Right renal pelvis (tissue), 4 donors: ENCODE measurements at places on chromosomes 11 and 22. TPM values are rescaled to one million over a fixed set of nuclear protein-coding genes. Genes with fewer than 3 reads are reported as not detected.

- DNase-seq = no peak
Observed at GRCh38 chr22:26781596-26781995, 124.2 kb downstream of the MIAT start.

MRGPRE gene
- not detected for polyA plus RNA-seq

GRCh38 chr22:39482768-39483167 is 19.3 kb upstream of the MIEF1 start:
- DNase-seq = no peak

DNA sequence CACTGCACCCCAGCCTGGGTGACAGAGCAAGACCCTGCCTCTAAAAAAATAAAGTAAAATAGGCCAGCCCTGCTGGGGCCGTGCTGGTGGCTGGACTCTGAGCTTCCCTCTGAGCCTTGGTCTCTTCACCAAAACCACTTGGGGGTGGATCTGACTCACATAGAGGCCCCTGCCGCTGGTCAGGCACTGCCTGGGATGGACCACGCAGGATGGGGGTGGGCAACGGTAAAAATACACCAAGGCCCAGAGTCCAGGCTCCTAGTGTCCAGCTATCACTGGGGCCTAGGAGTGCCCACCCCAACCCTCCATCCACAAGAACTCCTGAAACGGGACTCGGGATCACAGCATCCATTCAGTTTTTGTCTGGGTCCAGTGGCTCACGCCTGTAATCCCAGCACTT is 12.3 kb upstream of the UPK3A start:
- no peak for DNase-seq

GRCh38 chr11:128938156-128938885 is 4.3 kb downstream of the TP53AIP1 start:
- no peak for DNase-seq

DNA sequence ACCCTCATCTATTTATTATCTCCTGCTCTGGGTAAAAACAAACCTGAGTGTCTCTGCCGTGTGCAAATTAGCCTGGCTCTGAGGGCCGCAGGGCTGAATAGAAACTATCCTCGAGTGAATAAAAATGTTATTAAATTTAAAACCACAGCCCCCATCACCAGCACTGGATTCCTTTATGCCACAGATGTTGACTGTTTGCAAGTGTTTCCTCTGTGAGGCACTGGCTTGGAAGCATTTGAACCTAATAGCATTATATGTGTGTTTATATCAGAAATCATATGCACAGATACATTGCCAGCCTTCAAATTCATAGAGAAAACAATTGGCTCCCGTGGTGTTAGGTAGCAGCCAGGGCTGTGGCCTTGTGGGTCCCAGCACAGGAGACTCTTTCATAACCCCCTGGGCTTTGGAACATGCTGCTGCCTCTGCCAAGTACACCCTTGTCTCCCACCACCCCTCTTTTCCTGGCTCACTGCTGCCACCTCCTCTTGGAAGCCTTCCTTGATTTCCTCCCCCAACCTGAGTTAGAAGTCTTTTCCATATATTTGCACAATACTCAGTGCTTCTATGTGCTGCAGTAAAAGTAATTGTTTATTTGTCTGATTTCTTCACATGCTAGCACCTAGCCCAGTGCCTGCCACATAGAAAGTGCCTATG is 294.4 kb downstream of the DDX10 start:
- no peak for DNase-seq

OR52B6 gene
- polyA plus RNA-seq = 0.05 TPM

DNA sequence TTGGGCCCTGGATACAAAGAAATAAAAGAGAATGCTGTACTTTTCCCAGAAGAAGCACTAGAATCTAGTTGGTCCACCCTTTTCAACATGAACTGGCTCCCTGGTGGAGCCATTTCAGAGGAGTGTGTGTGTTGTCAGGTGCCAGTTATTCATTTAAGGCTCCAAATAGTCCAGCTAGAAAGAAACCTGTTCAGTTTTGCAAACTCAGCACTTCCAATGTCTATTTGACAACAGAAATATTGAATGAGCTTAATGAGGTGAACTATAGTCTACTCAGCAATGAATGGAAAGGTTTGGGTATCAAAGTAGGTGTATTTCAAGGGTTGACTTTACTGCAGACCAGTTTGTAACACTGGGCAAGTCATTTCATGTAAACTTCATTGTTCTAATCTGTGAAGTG is 2.1 kb downstream of the OR8D1 start:
- DNase-seq = no peak

GRCh38 chr11:119094816-119095065 is 6.9 kb downstream of the DPAGT1 start:
- no peak for DNase-seq

DNA sequence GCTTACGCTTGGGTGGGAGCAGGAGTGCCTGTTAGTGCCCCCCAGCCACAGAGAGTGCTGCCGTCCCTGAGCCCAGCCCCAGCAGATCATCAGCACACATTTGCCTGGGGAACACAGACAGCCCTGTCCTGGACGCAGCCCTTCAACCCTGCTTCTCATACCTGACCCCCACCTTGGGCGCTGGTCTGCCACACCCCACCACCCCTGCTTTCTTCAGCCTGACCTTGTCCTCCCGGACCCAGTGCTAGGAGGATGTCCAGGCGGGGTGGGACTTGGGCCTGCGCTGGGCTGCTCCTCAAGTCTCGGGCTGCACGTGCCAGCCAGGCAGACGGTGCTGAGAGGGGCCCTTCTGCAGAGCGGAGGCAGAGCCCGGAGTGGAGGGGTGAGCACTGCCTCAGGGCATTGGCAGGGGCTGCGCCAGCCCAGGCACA is 119.2 kb downstream of the KCNQ1OT1 start:
- no peak for DNase-seq

GLB1L2 gene
- 22.9 TPM for polyA plus RNA-seq

OR51Q1 gene
- polyA plus RNA-seq = not detected

GRCh38 chr22:46525389-46526243 is 11.8 kb downstream of the CELSR1 start:
- no peak for DNase-seq

- DNase-seq = no peak
Observed at GRCh38 chr11:112858289-112859023, 102.8 kb upstream of the NCAM1 start.

TEX12 gene
- 0.17 TPM for polyA plus RNA-seq

DNA sequence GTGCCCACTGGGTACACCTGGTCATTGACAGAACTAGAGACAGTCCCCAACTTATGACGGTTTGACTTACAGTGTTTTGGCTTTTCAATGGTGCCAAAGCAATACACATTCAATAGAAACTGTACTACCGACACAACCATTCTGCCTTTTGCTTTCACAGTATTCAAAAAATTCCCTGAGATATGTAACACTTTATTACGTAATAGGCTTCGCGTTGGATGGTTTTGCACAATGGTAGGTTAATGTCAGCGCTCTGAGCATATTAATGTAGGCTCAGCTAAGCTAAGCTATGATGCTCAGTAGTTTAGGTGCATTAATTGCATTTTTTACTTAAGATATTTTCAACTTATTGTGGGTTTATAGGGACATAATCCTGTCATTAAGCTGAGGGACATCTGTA is 105.1 kb upstream of the B3GAT1 start:
- no peak for DNase-seq

- DNase-seq = no peak
Observed at GRCh38 chr22:26054841-26055605, 114.2 kb upstream of the SEZ6L start.

DNAL4 gene
- 36.4 TPM for polyA plus RNA-seq

SCN4B gene
- 0.93 TPM for polyA plus RNA-seq

DNA sequence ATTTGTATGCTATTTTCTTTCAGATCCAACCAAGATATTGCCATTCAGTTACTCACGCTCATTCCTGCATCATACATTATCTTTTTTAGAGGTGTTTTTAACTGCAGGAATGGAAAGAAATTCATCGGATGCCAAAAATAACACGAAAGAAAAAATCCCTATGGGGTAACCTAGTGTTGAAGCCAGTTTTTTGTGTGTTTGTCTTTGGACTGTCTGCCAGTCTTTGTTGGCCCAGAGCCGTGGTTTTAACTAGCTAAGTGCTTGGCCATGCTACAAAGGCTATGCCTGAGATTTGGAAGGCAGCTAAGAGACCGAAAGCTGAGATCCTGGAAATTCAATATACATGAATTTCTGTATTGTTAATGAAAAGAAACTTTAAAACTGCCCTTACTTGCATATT is 309.8 kb upstream of the CNTN5 start:
- DNase-seq = no peak

DNA sequence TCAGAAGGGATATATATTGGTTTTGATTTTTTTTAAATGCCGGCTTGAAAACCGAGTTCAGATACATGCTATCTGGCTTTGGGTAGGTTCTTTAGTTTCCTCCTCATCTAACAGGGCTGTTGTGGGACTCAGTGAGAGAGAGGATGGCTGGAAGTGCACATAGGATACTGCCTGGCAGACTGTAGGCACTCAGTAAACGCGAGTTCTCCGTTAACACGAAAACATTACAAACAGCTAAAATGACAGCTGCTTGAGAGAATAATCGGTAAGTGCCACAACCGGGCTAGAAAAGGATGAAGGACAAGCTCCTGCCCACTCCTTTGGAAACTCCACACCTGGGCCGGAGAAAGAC is 369 bp downstream of the XRRA1 start:
- DNase-seq = no peak

ARVCF gene
- 18.0 TPM for polyA plus RNA-seq

CDC42BPG gene
- polyA plus RNA-seq = 5.3 TPM

UCP3 gene
- polyA plus RNA-seq = 2.2 TPM

KDM4E gene
- polyA plus RNA-seq = 0.23 TPM

IL17REL gene
- 0.03 TPM for polyA plus RNA-seq

- DNase-seq = no peak
Observed at GRCh38 chr11:35927682-35928081, 16.2 kb upstream of the LDLRAD3 start.

CCDC73 gene
- polyA plus RNA-seq = 0.36 TPM

GRCh38 chr11:66317723-66318599 is 1.1 kb upstream of the CD248 start:
- DNase-seq = no peak

DNA sequence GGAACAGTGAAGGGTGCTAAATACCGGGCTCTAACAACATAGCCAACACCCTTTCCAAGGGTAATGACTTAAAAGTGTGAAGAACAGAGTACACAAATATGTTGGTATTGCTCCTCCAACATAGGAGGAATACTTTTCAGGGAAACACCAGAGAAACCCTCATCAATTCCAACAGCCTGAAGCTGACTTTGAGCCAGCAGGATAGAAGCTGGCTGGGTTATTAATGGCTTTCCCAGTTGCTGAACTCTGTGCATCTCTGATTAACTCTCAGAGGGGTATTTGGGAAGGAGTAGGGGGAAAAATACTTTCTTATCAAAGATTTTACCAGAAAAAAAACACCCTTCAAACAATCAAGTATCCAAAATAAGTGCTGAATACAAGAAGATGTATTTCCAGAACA is 95.6 kb downstream of the AMBRA1 start:
- DNase-seq = no peak

- DNase-seq = no peak
Observed at GRCh38 chr11:1353383-1354124, 36.2 kb upstream of the BRSK2 start.

MFRP gene
- not detected for polyA plus RNA-seq

DNA sequence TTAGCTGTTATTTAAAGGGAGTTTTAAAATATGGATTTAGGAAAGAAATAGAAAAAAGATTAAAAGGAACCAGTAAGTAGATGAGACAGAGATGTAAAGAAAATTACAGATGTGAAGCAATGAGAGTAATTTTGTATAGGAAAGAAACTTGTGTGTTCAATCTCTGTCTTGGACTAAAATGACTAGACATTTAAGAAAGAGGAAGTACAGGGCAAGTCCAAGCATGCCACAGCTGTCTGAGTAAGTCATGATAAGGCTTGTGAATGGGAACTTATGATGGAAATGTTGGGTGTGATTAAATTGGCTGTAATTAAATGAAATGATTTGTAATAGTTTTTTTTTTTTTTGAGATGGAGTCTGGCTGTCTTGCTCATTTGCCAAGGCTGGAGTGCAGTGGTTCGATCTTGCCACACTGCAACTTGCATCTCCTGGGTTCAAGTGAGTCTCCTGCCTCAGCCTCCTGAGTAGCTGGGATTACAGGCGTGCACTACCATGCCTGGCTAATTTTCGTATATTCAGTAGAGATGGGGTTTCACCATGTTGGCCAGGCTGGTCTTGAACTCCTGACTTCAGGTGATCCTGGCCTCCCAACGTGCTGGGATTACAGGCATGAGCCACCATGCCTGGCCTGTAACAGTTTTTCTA is 5.9 kb upstream of the ACY3 start:
- DNase-seq = no peak

- no peak for DNase-seq
Observed at GRCh38 chr22:28208036-28208435, 289.0 kb upstream of the PITPNB start.
